IPS-NIHi11 (cell line): ENCODE measurements at places on chromosomes 3 and 15.

DNA sequence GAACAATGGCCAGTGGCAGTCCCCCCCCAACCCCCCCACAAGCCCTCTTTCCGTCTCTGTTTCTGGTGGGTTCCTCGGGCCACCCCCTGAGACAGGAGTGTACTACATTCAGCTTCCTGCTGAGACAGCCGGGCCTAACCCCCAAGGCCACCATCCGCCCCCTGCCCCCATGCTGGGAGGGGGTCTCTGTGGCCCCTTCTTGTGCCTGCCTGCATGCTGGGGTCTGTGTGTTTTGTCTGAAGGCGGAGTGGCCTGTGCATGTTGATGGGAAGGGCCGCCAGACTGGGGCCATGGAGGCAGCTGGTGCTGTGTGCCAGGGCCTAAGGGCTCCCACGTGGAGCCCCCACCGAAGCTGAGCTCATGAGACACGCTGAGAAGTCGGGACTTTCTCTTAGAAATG lies 26.6 kb downstream of the PLXNA1 start:
- DNase-seq, result no peak

DNA sequence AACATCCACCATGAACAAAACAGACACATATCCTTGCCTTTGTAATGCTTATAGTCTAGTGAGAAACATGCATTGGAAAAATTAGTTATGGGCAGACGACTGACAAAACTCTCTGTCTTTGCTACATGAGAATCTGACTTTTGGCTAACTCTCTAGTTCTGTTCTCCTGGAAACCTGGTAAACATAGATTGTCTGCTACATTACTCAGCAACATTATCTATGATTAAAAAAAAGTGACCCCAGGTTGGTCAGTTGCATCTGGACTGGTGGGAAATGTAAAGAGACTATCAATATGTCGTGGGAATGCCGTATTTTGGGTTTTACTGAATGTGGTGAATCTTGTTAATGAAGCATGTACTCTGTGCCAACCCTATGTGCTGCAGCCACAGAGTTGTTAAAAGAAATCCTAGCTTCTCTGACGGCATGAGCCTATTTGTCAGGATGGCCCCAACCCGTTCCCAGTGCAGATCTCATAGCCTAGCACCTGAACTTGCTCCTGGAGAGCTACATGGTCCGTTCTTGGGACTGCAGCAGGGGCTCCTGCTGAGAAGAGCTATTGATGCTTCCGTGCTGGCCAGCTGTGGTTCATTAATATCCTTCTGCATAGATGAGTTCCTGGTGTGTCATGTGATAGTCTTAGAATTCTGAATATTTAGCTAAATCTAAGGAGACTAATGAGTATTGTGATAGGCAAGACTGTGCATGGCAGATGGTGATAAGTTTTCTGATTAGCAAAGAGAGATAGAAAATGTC lies 311.7 kb upstream of the ZNF717 start:
- DNase-seq, result no peak

- no peak for DNase-seq
Observed at GRCh38 chr3:180871901-180872300, 40.6 kb upstream of the FXR1 start.

GRCh38 chr3:100093831-100094230 lies 20.5 kb downstream of the FILIP1L start:
- DNase-seq, result no peak

GRCh38 chr3:21140785-21141184 lies 610.2 kb downstream of the ZNF385D start:
- no peak for DNase-seq
